ENCODE measurements at places on chromosomes 1 and 21. TPM values are rescaled to one million over a fixed set of nuclear protein-coding genes. Genes with fewer than 3 reads are reported as not detected.

The MAP10 gene
- total RNA-seq, result 2.4 TPM

The TSPEAR gene
- total RNA-seq, result not detected

GRCh38 chr1:55302972-55303371 is 87.8 kb upstream of the USP24 start:
- no peak overlapping the region for H3K27ac ChIP-seq
- H3K27me3 ChIP-seq, result no peaks in the 10 kb centered on the region
- no peak for DNase-seq

DNA sequence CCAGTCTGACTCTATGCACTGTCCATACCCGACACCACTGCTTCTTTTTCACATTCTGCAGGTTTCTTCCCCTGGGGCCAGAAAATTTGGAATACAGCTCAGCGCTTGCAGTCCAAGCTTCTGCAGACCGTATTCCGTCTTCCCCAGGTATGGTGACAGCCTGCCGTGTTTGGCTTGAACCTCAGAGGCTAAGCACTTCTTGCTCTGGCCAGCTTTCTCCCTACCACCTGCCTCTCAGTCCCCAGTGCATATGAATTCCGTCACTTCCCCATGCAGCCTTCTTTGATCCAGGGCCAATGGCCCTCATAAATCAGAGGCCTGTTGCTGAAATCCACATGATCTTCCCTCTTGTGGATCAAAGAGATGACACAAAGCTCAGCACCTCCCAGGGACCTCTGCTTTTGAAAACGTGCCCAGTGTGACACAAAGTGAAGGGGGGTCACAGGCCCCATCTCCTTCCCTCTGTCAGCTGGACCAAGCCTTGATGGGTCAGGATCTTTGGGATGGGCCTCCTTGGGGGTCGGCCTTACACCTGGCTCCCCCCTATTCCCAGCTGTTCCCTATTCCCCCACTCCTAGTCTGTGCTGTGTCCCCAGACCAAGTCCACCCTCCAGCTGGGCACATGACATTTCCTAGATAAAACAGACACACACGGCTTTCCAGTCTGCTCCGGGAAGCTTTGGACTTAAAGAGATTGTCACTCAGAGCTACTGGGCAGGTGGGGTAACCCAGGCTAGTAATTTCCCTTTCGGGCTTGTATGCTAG is 66.6 kb downstream of the HMGB4 start:
- DNase-seq, result no peak
- no peaks in the 10 kb centered on the region for H3K36me3 ChIP-seq
- H3K27ac ChIP-seq, result no peak overlapping the region
- no peak overlapping the region for H3K4me3 ChIP-seq

The SMIM1 gene
- total RNA-seq, result 4.6 TPM

The LGALS8 gene
- total RNA-seq, result 126 TPM

The NSL1 gene
- 43.2 TPM for total RNA-seq

GRCh38 chr1:53541761-53542550 is 82.8 kb downstream of the DMRTB1 start:
- no peaks in the 10 kb centered on the region for H3K36me3 ChIP-seq
- H3K4me3 ChIP-seq, result no peak overlapping the region
- no peaks in the 10 kb centered on the region for H3K4me1 ChIP-seq
- H3K27me3 ChIP-seq, result no peaks in the 10 kb centered on the region
- DNase-seq, result no peak

The LRRIQ3 gene
- 1.1 TPM for total RNA-seq

Data from thoracic aorta (tissue), 2 donors.